ENCODE measurements at places on chromosomes 13 and 19. TPM values are rescaled to one million over a fixed set of nuclear protein-coding genes. Genes with fewer than 3 reads are reported as not detected.
A peak's percentile ranks its signal among the peaks of the same experiment; 100 is the strongest.

CLIP3 gene
- total RNA-seq: 53.8 TPM

PGLYRP2 gene
- not detected for total RNA-seq

CCDC169 gene
- total RNA-seq: 2.2 TPM

- H3K27ac ChIP-seq: no peak overlapping the region
- H3K27me3 ChIP-seq: peaks cover 19% of the 10 kb centered on the region
These were observed 4.8 kb upstream of the LGALS7B start for GRCh38 chr19:38784224-38784623.

GRCh38 chr19:7682175-7682855 lies 1.7 kb downstream of the TRAPPC5 start:
- no peak for DNase-seq
- peak overlapping the region; percentile 88 for H3K4me3 ChIP-seq
- peaks cover 7% of the 10 kb centered on the region for H3K36me3 ChIP-seq
- peaks cover 14% of the 10 kb centered on the region for H3K4me1 ChIP-seq

DNA sequence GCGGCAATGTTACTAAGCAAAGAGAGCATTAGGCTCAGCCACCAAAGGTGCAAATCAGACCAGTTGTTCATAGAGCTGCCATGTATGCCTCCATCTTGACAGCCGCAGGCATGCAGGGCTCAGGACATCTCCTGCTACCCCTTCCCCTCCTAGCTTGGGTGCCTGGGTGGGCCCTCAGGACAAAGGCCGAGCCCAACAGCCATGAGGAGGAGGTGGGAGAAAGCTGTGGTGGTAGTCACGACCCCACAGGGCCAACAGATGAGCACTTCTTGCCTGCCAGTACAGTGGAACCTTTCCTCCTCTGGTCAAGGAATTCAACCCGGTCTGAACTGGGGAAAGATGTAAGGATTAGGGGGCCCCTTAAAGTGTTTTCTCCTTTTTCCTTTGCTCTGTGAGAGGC lies 386.4 kb upstream of the SLITRK6 start:
- DNase-seq: no peak
- no peaks in the 10 kb centered on the region for H3K4me1 ChIP-seq
- H3K27me3 ChIP-seq: no peaks in the 10 kb centered on the region

- H3K4me1 ChIP-seq: peaks cover 68% of the 10 kb centered on the region
- no peak for DNase-seq
- H3K27ac ChIP-seq: peak overlapping the region; percentile 74
- no peaks in the 10 kb centered on the region for H3K27me3 ChIP-seq
- H3K4me3 ChIP-seq: no peak overlapping the region
- peaks cover 37% of the 10 kb centered on the region for H3K36me3 ChIP-seq
These were observed 14.8 kb upstream of the NOP53 start for GRCh38 chr19:47730521-47730889.

DNA sequence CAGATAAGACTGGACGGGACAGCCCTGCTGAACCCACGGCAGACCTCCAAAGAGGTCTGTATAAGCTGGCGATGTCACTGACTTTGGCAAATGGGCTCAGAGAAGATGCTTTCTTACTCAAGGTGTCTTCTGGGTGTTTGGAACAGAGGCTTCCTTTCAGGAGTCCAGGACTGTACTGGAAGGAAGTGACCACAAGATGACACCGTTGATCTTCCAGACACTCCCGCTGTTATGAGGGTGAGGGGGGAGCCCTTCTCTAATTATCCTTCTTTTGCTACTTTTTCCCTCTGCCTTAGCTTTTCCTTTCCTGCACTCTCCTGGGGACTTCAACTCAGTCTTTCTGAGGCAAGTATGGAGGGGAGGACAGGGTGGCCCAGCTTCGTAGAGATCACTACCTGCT lies 65.2 kb upstream of the ZNF599 start:
- no peak for DNase-seq
- no peaks in the 10 kb centered on the region for H3K4me1 ChIP-seq
- no peak overlapping the region for H3K4me3 ChIP-seq
- peaks cover 16% of the 10 kb centered on the region for H3K27me3 ChIP-seq

DNA sequence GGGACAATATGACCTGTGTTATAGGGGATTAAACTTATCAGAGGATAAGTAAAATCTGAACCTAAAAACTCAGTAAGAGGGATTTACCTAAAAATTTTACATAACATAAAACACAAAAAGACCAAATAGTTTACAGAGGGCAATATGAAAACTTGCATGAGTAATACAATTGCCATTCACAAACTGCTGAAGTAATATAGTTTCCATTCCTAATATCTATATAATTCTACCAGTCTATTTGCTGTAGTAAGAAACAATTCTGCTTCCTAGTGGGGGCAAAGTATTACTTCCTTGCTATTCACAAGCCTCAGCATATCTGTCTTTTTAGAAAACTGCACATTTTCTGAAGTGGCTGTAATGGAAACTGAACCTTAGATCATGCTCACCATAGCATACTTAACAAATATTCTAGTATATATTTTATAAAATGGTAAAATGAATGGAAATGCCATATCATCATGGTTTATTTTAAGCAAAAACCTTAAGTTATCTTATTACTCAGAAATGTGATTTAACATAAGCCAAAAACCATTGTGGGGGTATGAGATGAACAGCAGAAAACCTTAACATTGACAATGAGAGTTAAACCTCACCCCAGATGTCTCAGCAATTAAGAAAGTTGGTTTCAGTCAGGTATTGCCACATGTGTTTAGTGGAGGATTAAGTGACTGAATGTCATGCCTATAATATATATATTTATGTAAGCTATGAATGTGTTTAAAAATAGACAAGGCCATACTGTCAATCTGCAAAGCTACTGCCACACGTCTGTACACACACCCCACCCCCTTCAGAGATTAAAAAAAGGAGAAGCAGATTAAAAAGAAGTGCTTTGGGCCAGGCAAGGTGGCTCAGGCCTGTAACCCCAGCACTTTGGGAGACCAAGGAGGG lies 136.8 kb downstream of the MIPEP start:
- H3K27me3 ChIP-seq: no peaks in the 10 kb centered on the region
- H3K4me1 ChIP-seq: peaks cover 40% of the 10 kb centered on the region
- H3K4me3 ChIP-seq: no peak overlapping the region
- H3K27ac ChIP-seq: peak overlapping the region; percentile 69

GRCh38 chr19:54029301-54029700 lies 34.4 kb downstream of the VSTM1 start:
- no peaks in the 10 kb centered on the region for H3K4me1 ChIP-seq
- no peaks in the 10 kb centered on the region for H3K36me3 ChIP-seq
- H3K4me3 ChIP-seq: no peak overlapping the region
- peaks cover 14% of the 10 kb centered on the region for H3K27me3 ChIP-seq
- no peak overlapping the region for H3K27ac ChIP-seq

- no peak for DNase-seq
- H3K27me3 ChIP-seq: no peaks in the 10 kb centered on the region
- H3K4me3 ChIP-seq: no peak overlapping the region
- H3K36me3 ChIP-seq: no peaks in the 10 kb centered on the region
- H3K4me1 ChIP-seq: peaks cover 17% of the 10 kb centered on the region
These were observed 210.9 kb downstream of the FGF14 start for GRCh38 chr13:102190930-102191329.

DNA sequence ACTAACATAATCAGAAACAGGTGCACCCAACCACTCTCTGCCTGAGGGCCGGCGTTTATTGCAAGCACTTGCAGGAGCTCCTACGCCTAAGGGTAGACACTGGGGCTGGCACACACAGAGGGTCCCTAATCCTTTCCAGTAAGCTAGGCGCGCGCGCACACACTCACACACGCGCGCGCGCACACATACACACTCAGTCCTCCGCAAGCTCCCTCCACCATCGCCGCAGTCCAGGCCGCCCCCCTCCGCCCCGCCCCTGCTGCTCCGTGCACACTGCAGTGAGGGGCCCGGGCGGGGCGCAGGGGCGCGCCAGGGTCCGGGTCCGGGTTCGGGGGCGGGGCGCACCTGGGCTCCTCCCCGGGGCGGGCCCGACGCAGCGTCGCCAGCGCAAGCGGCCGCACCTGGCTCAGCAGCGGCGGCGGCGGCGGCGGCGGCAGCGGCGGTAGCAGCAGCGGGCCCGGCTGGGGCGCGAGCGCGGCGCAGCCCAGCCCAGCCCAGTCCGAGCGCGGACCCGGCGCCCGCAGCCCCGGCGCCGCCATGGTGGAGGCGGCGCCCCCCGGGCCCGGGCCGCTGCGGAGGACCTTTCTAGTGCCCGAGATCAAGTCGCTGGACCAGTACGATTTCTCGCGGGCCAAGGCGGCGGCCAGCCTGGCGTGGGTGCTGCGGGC lies at the start of gene CAMSAP3:
Gene CAMSAP3, plus strand, starts transcription at position 398 of the 668 bp plus-strand sequence. Its CDS starts 140 bp downstream, at position 538.
- peaks cover 34% of the 10 kb centered on the region for H3K27me3 ChIP-seq
- peaks cover 4% of the 10 kb centered on the region for H3K4me1 ChIP-seq
- no peaks in the 10 kb centered on the region for H3K36me3 ChIP-seq
- DNase-seq: no peak
- H3K27ac ChIP-seq: no peak within 1 kb of the TSS

GRCh38 chr13:21546372-21546771 lies 57.6 kb downstream of the MICU2 start:
- DNase-seq: no peak
- H3K4me1 ChIP-seq: peaks cover 25% of the 10 kb centered on the region
- peak overlapping the region; percentile 14 for H3K27ac ChIP-seq
